ENCODE measurements at places on chromosomes 2 and 18.

DNA sequence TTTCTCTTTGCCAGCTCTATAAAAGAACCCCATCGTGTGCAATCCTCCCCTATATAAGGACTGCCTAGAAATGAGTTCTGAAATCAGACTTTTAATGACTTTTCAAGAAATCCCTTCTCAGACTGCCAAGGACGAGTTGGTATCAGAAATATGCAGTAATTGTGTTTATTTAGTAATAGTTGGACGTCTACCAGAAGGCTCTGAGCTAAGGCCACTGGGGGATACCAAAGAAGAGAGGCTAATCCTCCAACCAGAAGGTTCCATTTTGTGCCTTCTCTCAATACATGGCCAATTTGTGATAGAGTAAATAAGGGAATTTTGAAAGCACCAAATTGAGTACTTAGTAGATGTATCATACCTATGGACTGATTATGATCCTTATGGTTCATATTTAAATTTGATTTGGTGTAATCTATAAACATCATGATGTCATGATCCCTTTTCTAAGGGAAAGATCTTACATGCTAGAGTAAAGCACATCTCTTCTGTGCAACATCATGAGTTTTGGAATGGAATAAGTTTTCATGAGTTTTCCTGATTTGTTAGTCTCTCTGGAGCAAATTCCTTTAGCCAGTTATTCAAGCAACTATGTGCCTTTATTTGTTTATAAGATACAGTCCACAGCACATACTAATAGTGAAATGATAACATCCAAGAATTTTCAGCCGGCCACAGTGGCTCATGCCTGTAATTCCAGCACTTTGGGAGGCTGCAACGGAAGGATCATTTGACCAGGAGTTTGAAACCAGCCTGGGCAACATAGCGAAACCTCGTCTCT lies 82.2 kb upstream of the LTBP1 start:
- peak; percentile 90 for DNase-seq

DNA sequence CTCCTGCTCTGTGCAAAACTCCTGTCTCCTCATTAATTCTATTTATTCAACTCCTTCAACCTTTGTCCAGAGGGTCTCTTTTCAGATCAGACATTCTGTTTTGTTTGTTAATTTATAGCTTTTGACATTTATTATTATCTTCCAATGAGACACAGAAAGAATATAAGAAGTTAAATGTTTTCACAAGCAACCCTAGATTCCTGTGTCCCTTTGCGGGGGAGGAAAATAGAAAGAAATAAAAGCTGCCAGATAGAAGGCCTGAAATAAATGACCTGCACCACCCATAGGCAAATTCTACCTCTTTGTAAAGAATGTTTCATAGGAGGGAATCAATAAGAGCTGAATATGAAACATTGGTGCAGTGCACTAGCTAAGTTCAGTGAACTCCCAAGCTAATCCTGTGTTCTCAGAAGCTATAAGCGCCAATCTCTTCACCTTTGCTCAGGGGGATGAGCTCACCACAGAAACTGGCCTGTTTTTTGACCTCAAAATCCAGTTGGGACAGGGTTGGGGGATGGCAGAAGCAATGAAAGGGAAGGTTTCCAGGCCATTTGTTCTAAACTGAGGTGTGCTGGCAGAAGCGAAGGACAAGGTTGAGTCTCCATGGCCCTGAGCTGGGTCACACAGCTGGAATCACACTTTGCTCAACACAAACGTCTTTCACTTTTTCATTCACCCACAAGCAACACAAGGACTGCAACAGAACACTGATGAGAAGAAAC lies 258.6 kb downstream of the NRXN1 start:
- no peak for DNase-seq

GRCh38 chr2:223586261-223586660 lies 15.9 kb downstream of the SCG2 start:
- DNase-seq, result peak; percentile 81

DNA sequence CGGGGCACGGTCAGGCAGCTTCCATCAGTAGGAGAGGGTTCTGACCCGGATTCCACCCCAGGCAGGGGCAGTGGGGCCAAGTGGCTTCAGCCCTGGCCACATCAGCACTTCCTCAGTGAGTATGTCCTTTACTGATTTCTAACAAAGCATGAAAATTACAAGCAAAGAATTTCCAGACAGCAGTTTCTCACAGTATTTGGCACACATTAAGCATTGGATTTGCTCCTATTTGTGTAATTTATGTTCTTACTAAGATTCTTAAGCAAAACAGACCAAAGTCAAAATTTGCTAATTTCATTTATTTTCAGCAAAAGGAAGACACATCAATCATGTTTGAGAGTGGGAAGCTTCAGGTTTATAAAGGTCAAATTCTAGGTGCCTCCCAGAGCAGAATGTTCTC lies 73.3 kb upstream of the NFATC1 start:
- DNase-seq, result no peak

GRCh38 chr2:36677996-36678605 lies 18.4 kb upstream of the VIT start:
- DNase-seq, result peak; percentile 35

GRCh38 chr2:133668547-133668946 lies 100.3 kb upstream of the NCKAP5 start:
- DNase-seq, result no peak

DNA sequence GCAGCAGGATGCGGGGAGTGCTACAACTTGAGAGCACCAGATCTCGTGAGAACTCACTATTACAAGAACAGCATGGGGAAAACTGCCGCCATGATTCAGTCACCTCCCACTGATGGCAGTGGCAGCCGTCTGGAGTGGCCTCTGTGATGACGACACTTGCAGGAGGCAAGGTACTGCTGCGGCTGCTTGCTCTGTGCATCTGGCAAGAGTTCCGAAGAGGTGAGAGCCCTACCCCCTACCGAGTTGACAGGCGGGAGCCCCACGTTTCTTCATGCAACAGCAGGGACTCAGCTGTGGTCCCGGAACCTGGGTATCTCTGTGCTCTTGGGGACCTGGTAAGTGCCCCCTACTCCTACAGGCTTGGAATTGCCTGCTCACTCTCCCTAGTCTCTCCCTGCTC lies 1672.7 kb upstream of the TMEFF2 start:
- no peak for DNase-seq

- no peak for DNase-seq
Measured at GRCh38 chr2:171217330-171217729, 56.6 kb upstream of the TLK1 start.

All from fibroblast of upper back skin (primary cell).